ENCODE measurements at places on chromosomes 12 and 14.
A peak's percentile ranks its signal among the peaks of the same experiment; 100 is the strongest.

DNA sequence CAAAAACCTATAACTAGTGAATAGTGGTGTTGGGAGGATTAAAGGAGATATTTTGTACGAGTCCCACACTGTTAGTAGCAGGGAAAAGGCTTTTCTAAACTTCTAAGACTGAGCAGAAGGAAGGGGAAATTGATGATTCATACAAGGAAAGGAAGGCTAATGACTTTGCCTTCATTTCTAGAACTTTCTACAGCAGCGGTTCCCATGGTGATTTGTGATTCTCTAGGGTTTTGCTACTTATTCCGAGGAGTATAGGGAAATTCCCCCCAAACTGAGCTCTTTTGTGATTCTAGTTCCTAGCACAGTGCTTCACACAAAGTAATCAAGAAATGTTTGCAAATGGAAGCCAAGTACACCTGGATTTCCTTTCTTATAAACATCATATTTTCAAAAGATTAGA is 23.8 kb upstream of the PWP1 start:
- no peak for DNase-seq

- DNase-seq, result no peak
Observed at GRCh38 chr12:69014047-69014446, 81.1 kb upstream of the CPM start.

DNA sequence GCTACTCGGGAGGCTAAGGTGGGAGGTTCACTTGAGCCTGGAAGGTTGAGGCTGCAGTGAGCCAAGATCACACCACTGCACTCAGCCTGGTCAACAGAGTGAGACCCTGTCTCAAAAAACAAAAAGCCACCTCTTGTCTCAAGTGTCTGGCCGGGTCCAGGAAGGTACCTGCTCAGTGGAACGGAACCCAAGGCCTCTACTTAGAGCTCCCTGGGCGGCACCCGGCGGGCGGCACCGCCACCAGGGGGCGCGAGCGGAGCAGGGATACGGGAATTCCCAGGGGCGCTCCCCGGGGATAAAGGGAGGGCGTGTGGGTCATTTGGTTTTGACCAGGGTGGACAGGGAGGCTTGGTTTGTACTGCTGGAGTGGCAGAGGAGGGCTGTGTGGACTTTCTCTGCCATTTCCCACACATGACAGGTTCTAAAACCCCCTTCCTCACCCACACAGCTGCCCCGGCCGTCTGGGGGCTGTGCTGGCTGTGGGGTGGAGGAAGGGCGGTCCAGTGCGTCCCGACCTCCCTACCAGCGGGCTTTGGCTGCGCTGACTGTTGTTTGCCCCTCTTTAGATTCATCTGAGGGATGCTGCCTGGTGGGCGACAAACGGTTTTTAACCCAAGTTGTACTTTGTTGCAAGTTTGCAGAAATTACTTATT is 91.4 kb downstream of the SETD3 start:
- DNase-seq, result peak; percentile 43

DNA sequence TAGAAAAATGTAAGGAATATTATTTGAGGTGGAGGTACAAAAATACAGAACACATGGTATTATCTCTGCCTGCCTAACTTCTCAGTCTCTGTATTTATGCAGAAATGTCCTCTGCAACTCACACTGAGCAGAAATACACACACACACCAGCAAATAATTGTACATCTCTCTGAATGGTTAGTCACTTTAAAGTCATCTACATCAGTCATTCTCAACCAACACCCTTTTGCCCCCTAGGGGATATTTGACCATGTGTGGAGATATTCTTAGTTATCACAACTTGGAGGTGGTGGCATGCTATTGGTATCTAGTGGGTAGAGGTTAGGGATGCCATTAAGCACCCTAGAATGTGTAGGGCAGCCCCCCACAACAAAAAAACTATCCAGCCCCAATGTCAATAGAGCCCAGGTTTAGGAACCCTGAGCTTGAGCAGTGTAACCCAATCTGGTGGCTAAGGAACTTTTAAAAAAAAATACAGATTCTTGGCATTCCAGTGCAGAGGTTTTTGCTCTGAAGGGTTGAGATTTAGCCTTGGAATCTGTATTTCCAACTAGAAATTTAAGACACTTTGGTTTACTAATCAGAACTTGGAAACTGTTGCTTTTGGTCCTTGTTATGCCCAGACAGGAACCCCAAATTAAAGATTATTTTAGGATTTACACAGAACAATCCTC is 183.8 kb downstream of the TBX5 start:
- DNase-seq, result no peak

DNA sequence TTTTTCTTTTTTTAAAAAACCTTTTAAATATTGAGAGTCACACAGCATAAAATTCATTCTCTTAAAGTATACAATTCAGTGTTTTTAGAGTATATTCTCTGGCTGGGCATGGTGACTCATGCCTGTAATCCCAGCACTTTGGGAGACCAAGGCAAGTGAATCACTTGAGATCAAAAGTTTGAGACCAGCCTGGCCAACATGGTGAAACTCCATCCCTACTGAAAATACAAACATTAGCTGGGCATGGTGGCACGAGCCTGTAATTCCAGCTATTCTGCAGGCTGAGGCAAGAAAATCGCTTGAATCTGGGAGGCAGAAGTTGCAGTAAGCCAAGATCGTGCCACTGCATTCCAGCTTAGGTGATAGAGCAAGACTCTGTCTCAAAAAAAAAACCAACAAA is 68.4 kb upstream of the BCAT1 start:
- no peak for DNase-seq

DNA sequence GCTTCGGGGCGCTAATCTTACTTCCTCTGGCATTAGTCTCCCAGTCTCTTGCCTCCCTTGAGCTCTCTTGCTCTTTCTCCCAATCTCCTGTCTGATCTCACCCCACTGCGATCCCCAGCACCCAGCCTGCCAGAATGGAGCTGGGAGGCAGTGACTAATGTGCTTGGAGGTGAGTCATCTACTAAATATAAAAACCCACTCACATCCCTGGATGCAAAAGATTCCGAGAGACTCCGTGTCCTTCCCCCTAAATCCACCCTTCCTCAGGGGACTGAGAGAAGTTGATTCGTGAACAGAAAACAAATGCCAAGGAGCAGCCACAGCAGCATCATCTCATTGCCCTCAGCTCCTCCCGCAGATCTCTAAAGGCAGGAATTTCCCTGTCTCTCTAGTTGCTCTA is 45.7 kb upstream of the KCNA5 start:
- no peak for DNase-seq

- DNase-seq, result peak; percentile 79
Observed at GRCh38 chr12:121443193-121443870, 43.4 kb downstream of the RNF34 start.

DNA sequence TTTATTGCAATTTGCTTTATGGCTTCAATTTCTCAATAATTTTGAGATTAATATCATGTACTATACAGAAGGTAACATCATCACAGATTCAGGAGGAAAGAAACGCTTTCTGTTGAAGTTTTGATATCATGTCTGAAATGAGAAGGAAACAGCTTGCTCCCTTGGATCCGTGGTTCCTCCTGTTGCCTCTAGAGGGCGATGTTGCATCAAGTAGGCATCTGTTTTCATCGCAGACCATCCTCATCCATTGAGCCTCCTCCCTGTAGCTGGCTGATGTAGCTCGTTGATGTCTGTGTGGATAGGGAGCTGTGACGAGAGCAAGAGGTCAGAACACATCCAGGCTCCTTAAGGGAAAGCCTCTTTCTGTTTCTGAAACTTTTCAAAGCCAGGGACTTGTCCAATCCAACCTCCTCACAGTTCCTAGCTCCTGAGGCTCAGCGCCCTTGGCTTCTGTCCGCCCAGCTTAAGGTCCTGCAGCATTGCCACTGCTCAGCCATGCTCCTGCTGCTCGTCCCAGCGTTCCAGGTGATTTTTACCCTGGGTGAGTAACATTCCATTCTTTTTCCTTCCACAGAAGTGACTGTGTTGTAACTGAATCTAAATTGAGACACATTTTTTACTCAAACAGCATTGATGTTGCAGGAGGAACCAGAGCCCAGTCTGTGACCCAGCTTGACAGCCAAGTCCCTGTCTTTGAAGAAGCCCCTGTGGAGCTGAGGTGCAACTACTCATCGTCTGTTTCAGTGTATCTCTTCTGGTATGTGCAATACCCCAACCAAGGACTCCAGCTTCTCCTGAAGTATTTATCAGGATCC is 304.8 kb upstream of the OR4E1 start:
- peak; percentile 78 for DNase-seq

- no peak for DNase-seq
Observed at GRCh38 chr14:54686219-54686870, 119.4 kb downstream of the SAMD4A start.

- no peak for DNase-seq
Observed at GRCh38 chr12:105209091-105209490, 26.9 kb downstream of the APPL2 start.

DNA sequence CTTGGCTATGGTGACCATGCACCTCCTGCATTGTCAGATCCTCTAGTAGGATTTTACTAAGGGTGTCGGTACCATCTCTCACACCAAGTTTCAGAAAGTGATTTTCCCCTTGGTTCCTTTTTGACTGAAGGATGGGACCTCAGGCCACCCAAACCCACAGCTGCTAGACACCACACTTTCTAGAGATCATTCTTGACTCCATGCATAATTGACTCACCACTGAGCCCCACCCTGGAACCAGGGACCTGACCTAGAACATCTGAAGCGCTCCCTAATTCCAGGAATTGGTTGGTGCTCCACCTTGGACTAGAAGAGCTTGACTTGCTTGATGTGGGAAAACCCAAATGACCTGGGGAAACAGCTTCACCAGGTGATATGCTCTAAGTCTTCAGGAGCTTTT is 206.8 kb upstream of the EGLN3 start:
- no peak for DNase-seq

- no peak for DNase-seq
Observed at GRCh38 chr14:36224176-36224575, 47.7 kb upstream of the PTCSC3 start.

DNA sequence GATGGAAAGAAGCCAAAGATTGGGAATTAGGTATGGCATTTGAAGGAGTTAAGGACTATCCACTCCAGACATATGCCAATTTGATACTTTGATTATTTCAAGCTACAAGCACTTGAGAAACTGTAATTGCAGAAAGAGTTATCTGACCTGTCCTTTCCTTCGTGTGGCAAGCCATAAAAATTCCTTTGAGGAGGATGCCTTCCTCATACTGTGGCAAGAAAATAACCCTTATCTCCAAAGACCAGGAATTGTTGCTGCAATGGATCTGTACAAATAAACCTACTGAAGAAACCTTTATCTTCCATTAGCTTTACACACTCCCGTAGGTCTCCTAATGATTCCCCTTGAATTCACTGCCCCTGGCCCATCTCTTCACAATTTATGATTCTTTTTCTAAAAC is 165.1 kb upstream of the AMIGO2 start:
- DNase-seq, result no peak

GRCh38 chr14:56703947-56704346 is 106.3 kb downstream of the OTX2 start:
- no peak for DNase-seq

DNA sequence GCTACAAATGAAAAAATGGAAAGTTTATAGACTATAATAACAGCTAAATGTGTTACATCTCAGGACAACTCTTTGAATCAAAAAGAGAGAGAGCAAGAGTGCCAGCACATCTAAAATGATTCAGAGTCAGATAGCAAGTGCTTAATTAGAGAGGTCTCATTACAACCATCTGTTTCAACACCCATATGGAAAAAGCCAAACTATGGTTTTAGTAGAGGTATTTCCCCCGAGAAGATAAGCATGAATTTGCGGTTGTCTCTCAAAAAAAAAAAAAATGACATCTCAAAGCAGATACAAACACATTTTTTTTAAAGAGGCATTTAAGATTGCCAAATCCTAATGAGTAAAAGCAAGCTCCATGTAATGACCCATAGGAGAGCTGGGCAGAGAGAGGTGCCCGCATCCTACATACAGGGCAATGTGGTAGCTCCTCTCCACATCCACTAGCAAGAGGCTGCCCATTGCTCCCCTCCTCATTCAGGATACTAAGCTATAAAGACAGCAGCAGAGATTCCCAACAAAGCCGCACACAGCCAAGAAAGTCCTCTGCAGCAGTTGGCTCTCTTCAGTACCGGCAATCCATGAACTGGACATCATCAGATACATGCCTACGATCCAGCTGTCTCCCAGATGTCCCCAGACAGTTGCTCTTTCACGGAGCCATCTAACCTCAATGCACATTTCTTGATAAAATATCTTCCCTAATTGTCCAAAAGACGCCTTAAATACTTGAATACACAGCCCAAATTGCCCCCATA is 100.4 kb downstream of the EFCAB11 start:
- peak; percentile 4 for DNase-seq

DNA sequence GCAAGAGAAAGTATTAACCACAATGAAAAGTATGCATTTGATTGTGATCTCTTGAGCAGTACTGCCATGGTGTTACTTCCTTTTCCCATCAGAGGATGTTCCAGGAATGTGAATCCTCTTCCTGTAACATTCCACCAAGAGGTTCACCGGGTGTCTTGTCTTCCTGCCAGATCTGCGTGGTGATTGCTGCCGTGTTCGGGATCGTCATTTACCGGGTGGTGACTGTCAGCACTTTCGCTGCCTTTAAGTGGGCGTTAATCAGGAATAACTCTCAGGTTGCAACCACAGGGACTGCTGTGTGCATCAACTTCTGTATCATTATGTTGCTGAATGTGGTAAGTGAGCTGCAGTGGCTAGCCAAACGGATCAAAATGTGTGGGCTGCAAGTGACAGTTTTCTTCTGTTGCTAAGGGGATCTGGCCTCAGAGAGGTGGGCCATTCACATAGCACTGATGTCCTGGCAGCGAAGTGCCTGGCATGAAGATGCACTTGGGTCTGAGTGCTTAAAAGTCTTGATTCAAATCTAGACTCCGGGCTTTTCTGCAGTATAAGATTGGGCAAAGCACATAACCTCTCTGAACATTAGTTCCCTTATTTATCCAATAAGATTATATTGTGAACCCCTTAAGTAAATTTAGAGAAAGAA is 123.4 kb downstream of the SLC5A8 start:
- no peak for DNase-seq

- peak; percentile 90 for DNase-seq
Observed at GRCh38 chr14:54805445-54806322, 96.9 kb downstream of the GCH1 start.

DNA sequence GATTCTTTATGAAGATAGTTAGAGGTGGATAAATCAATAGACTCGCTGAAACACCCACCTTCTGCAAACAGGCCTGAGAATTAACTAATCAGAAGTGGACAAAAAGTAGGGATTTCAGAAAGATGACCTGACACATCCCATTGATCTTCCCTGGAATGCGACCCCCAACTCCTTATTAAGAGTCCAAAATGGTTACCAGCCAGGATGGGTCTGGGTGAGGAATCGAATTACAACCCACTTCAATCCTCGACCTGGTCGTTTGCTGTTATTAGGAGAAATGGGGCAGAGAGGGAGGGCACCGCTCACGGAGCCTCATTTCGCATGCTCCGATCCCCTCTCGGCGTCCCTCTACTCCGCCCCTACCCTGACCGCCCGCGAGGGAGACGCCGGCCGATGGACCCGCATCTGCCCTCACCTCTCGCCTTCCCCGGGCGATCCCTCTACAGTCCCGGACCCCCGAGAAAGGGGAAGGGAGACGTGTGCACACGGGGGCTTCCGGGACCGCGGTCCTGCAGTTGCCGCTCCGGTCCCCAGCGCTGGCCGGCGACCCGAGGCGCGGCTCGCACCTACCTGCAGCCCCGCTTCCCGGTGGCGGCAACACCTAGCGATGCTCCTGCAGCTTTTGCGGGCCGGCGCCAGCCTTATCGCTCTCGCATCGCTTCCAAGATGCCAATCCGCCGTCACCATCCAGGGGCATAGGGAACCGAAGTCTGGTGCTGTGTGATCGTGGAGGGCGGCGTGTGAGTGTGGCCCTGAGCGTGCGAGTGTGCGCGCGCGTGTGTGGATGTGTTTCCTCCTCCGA is 69.3 kb upstream of the USP15 start:
- DNase-seq, result peak; percentile 39
